Activated naive CD4-positive, alpha-beta T cell treated with anti-CD3 and anti-CD28 coated beads, Interleukin-2, amount 50 U/mL, for 16 hours (primary cell): ENCODE measurements at places on chromosomes 6 and 20.

DNA sequence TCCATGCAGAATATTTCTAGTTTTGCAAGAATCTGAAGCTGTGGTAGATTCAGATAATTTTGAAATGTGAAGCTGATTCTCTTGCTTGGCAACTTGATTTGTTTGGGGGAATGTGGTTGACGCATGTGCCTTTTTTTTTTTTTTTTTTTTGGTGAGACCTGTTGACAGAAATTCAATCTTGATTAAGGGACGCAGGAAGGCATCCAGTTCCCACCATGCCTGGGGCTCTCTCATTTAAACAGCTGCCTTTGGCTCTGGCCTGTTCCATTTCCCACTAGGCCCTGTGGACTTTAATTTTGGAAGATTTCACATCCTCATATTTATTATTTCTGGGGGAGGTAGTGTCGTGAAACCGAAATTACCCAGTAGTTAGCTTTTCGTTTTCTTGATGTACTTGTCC, 8.6 kb downstream of the TPX2 start:
- no peak for DNase-seq

- DNase-seq: peak; percentile 7
Measured at GRCh38 chr20:63099456-63100173, 92.9 kb upstream of the BHLHE23 start.

- DNase-seq: no peak
Measured at GRCh38 chr6:169271158-169271876, 17.7 kb upstream of the THBS2 start.

DNA sequence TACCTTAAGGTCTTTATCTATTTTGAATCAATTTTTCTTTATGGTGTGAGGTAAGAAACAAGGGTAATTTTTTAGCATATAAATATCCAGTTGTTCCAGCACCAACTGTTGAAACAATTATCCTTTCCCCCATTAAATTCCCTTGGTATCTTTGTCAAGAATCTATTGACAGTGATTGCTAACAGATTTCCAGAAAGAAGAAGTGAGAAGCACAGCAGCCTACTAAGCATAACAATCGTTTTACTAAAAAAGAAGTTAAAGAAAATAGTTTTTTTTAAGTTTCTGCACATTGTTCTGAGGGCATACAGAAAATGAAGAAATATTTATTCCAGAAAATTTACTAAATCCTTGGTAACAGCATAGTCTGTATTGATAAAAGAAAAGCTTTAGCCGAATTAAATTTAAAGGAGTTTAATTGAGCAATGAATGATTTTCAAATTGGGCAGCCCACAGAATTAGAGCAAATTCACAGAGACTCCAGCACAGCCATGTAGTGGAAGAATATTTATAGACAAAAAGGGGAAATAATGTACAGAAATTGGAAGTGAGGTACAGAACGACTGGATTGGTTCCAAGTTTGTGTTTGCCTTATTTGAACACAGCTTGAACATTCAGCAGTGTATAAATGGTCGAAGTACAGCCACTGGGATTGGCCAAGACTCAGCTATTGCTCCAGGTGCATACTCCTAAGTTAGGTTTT, 97.9 kb upstream of the UST start:
- DNase-seq: no peak

DNA sequence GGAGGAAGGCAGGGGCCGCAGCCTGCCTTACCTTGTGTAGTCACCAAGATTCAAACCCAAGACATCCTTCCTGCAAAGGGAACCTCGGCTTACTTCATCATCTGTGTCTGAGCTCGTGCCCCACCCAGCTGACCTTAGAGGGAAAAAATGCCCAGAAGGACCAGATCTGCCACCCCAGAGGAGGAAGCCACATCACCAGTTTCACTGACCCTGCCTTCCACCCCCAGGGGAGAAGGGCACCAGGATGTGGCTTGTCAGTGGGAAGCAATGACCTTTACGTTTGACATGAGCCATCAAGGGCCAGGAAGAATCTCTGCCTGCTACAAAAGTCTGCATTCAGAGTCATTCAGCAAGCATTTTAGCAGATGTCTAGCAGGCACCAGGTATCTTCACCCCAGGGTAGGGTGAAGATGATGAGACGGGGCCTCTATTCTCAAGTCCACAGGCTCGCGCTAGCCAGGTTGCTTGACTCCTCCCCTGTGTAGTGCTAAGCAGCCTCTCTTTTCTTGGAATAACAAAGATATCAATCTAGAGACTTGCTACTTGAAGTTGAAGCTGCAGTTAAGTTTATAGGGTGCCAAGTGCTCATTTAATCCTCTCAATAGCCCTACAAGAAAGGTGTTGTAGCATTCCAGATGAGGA, 28.1 kb downstream of the HM13 start:
- DNase-seq: no peak

GRCh38 chr20:61435184-61435822, 183.2 kb downstream of the CDH4 start:
- DNase-seq: no peak

- no peak for DNase-seq
Measured at GRCh38 chr6:90605749-90606340, 19.0 kb upstream of the MAP3K7 start.

GRCh38 chr6:132919045-132919860, 104.9 kb downstream of the RPS12 start:
- no peak for DNase-seq

DNA sequence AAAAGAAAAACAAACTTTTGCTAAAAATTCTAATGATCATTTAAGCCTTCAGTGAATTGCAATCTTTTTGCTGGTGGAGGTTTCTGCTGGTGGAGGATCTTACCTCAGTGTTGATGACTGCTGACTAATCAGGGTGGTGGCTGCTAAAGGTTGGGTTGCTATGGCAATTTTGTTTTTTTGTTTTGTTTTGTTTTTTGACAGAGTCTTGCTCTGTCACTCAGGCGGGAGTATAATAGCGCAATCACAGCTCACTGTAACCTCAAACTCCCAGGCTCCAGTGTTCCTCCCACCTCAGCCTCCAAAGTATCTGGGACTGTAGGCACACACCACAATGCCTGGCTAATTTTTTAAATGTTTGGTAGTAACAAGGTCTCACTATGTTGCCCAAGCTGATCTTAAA, 94.7 kb downstream of the ANKRD6 start:
- DNase-seq: no peak

- peak; percentile 69 for DNase-seq
Measured at GRCh38 chr20:52972965-52973819, 1.0 kb downstream of the TSHZ2 start.

- no peak for DNase-seq
Measured at GRCh38 chr20:32433311-32434021, 75.3 kb downstream of the ASXL1 start.

- no peak for DNase-seq
Measured at GRCh38 chr6:100464162-100464851, 414 bp downstream of the SIM1 start.

GRCh38 chr20:61841966-61842365, 223.7 kb downstream of the TAF4 start:
- no peak for DNase-seq

- peak; percentile 76 for DNase-seq
Measured at GRCh38 chr6:28124350-28124970, at the start of gene ZSCAN16. Gene ZSCAN16, plus strand, starts transcription at chr6:28124609. Its CDS starts 835 bp downstream, at chr6:28125444.

GRCh38 chr6:19837511-19838441, 606 bp downstream of the ID4 start:
- DNase-seq: no peak

- no peak for DNase-seq
Measured at GRCh38 chr20:33789109-33789857, 21.9 kb upstream of the CHMP4B start.

- DNase-seq: no peak
Measured at GRCh38 chr6:153780011-153780410, 259.0 kb upstream of the OPRM1 start.

DNA sequence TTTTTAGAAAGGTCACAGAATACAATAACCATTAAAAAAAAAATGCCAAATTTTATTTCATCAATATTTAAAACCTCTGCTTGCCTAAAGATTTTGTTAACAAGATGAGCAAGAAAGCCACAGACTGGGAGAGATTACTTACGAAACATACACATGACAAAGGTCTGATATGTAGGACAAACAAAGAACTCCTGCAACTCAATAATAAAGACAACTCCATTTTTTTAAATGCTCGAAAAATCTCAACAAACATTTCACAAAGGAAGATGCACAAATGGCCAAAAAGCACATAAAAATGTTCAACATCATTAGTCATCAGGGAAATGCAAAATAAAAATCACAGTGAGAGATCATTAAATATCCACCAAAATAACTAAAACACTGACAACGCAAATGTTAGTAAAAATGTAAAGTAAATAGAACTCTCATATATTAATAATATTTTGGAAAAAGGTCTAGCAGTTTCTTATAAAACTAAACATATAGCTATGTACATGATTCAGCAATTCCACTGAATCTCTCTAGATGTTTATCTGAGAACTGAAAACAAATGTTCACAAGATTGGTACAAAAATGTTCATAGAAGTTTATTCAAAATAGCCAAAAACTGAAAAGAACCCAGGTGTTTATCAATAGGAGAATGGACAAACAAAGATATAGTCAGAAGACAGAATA, 10.3 kb downstream of the STK38 start:
- no peak for DNase-seq

DNA sequence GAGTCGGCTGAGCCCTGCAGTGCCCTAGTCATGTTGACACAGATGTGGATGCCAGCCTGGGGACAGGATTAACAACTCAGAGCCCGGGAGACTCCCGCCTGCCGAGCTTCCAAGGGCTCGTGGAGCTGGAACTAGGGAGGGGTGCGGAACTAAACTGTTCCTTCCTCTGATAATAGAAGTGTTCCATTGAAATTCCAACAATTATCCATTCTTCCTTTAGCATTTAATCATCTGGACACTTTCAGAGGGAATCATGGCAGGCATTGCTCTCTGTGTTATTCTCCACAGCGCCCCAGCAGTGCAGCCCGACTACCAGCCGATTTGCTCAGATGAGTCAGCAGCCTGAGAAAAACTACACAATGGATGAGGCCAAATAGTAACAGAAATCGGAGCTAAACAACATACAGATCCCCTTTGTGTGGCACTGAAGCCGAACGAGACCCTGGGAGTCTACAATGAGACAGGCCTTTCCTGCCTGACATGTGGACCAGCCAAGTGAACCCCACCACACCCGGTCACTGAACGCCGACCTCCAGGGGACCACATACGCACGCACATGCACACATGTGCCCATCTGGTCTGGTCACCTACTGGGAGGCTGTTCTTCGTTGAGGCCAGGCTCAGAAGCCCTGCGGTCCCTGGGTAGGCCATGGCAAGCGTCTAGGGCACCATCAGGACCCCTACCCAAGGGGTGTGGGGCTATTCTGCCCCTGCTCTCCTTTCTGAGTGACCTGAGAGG, 238.4 kb upstream of the AFDN start:
- no peak for DNase-seq

DNA sequence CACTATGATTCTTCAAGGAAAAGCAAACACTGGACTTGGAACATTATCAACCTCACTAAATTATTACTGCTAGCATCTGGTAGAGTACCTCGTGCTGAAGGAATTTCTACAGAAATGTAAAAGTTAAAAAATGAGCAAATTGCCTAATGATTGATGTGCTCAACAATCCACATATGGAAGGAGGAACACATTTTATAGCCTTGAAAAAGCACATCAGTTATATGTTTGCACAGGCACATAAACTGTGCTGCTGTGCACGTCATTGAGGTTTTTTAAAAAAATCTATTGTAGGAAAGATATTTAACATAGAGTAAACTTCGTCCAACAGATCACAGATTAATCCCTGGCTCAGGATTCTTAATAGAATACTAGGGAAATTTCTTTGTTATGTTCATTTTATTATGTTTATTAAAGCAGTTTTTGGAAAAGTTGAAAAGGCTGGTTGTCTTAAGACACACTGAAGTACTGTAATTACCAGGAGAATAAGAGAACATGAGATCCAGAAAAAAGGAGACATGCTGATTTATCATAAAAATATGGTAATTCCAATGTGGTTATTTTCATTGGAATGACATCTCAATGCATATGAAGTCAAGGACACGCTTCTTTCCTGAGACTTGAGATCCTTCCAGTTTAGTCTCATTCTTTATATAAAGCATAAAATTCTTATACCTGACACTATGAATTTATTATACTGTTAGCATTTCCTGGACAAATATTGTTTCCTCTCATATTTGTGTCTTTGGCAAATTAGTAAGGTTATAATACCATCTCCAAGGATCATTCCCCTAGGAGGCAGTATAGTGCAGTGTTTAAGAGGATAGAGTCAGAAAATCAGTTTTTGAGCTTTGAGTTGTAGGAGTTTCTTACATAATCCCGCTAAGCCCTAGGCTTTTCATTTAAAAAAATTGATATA, 511.1 kb downstream of the TENT5A start:
- no peak for DNase-seq

DNA sequence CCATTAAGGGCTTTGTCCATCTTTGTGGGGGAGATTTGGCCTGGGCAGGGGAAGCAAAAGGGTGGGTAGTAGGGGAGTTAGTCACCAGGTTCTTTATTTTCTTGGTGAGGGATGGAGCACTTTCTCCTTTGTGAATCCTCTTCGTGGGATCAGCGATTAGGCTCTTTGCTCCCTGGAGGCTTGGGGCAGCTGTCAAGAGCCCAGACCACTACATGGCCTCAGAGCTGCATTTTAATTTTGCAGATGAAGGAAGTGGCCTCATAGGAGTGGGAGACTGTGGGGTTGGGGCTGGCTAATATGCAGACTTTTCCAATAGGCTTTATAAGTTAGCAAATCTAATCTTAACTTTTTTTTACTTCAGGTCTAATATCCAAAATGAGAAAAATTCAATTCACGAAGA, 168.1 kb upstream of the DEFB112 start:
- no peak for DNase-seq

- no peak for DNase-seq
Measured at GRCh38 chr20:7155282-7155681, 387.8 kb downstream of the BMP2 start.

GRCh38 chr6:37491171-37491829, 8.4 kb downstream of the CCDC167 start:
- DNase-seq: no peak

GRCh38 chr6:148265054-148265453, 77.6 kb upstream of the SASH1 start:
- DNase-seq: no peak

- no peak for DNase-seq
Measured at GRCh38 chr6:13561624-13562267, 12.7 kb upstream of the SIRT5 start.

DNA sequence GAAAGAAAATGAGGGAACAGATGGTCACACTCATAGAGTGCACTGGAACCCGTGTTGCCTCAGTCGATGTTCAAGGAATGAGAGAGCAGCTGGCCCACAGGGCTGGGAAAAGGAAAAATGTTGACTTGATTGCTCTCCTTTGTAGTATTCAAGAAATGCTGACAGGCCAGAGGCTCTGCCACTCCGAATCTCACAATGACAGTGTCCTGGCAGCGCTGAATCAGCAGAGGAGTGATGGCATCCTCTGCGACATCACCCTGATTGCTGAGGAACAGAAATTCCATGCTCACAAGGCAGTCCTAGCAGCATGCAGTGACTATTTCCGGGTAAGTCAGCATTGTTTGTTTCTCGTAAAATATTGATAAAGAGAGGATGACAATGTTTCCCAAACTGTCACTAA, 51.3 kb downstream of the KLHL32 start:
- DNase-seq: no peak

- DNase-seq: no peak
Measured at GRCh38 chr6:74585753-74586152, 620.1 kb downstream of the COL12A1 start.

- DNase-seq: no peak
Measured at GRCh38 chr20:47172579-47172978, 183.9 kb downstream of the ZMYND8 start.

GRCh38 chr6:107793191-107793590, 30.9 kb downstream of the SCML4 start:
- DNase-seq: no peak

- no peak for DNase-seq
Measured at GRCh38 chr6:7239590-7239948, 73.4 kb downstream of the SSR1 start.
